ENCODE measurements at places on chromosomes 1 and 21. TPM values are rescaled to one million over a fixed set of nuclear protein-coding genes. Genes with fewer than 3 reads are reported as not detected.

- DNase-seq = no peak
These were observed 118.7 kb downstream of the KCNK2 start for GRCh38 chr1:215201283-215201682.

- DNase-seq = no peak
These were observed 23.9 kb upstream of the EPB41 start for GRCh38 chr1:28890435-28890834.

DNA sequence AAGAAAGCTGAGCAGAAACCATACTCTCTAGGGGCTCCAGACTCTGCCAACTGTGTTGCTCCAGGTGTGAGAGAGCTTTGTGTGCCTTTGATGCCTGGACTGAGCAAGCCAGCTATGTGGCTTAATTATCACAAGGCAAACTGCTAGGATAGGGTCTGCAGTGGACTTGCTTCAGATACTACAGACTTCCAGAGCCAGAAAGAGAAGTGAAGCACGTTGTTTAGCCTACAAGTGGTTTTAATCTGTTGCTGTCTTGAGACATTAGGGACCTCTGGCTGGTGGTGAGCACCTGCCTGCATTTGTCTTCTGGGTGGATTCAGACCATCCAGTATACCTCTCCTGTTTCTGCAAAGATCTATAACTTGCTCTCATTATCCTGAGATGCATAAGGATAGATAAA is 353.4 kb upstream of the PLXNA2 start:
- no peak for DNase-seq

DNA sequence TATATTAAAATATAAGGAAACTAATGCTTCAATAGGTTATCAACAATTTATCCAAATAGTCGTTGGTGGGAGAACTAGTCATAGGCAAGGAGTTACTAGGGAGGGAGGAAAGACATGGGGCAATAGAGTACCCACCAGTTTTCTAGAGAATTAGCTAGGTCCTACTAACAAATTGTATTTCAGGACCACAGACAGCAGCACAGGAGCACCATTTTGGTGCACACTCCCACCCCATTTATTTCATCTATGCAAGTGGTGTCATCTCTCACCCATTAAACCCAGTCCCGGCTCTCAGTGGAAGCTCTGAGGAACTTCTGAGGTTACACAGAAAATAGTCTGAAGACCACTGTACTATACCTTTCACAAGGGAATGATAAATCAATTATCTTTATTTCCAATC is 89.0 kb upstream of the BCAR3 start:
- no peak for DNase-seq

DNA sequence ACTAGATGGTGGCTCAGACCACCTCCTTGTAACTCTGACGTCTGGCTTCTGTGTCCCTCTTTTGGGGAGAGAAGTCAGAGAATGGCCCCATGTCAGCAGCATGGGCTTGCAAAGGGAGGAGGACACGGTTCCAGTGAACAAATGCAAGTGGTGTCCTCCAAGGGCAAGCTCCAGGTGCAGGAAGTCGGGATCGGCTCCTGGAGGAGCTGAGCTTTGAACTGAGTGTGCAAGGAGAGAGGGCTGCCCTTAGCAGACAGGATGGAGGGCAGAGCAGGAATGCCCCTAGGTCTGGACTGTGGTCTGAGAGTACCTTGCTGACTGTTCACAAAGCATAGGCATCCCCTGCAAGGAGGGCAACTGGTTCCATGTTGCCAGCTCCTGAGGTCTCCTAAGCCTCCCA is 17.3 kb downstream of the PKP1 start:
- DNase-seq = no peak

- DNase-seq = no peak
These were observed 5.8 kb downstream of the MAPKAPK2 start for GRCh38 chr1:206690516-206690915.

- no peak for DNase-seq
These were observed 25.5 kb downstream of the RGS7 start for GRCh38 chr1:241331328-241332036.

DNA sequence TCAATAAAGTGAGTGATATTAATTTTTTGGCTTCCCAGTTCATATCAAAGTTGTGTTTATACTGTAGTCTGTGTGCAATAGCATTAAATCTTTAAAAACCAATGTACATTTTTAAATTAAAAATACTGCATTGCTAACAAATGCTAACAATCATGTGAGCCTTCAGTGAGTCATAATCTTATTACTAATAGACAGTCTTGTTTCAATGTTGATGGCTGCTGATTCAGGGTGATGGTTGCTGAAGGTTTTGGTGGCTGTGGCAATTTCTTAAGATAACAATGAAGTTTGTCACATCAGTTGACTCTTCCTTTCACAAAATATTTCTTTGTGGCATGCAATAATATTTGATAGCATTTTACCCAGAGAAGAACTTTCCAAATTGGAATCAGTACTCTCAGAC is 109.0 kb downstream of the ZMYM4 start:
- DNase-seq = no peak

- peak; percentile 18 for DNase-seq
These were observed 206.6 kb downstream of the APP start for GRCh38 chr21:25964015-25964414.

- DNase-seq = no peak
These were observed 106.6 kb downstream of the OMA1 start for GRCh38 chr1:58439946-58440345.

DNA sequence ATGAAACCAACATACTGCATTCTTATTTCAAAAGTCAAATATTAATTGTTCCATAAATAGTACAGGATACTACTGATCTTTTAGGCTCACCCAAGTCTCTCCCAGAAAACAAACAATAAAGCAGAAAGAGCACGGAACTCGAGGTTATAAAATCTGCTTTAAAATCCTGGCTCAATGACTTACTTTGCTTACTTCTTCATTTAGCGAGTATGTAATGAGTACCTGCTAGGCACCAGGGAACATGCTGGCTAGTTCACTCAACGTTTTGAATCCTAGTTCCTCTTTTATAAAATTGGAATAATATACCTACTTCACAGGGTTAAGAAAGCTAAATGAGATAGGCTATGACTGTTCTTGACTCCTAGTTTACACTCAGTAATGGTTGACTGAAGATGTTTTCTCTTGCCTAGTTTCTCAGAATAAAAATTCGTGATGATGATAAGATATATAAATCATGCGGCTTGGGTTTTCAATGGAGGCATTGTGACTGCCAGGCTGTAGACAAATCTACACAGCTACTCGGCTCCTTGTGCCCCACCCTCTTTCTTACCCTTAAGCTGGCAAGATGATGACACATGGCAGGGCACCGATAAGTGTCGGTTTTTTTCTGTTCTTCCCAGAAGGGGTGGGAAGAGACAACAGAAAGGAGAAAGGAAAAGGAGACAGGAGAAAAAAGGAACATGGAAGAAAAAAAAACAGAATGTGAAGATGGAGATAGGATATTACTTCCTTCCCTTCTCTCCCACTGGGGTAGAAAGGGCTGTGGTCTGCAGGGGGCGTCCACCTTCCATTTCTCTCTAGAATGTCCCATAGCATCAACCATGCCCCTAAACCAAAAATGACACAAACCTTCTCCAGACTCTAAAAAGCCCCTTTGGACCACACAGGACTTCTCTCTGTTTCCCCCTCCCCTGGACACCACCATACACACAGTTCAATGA is 507.1 kb downstream of the SMYD3 start:
- DNase-seq = no peak

DNA sequence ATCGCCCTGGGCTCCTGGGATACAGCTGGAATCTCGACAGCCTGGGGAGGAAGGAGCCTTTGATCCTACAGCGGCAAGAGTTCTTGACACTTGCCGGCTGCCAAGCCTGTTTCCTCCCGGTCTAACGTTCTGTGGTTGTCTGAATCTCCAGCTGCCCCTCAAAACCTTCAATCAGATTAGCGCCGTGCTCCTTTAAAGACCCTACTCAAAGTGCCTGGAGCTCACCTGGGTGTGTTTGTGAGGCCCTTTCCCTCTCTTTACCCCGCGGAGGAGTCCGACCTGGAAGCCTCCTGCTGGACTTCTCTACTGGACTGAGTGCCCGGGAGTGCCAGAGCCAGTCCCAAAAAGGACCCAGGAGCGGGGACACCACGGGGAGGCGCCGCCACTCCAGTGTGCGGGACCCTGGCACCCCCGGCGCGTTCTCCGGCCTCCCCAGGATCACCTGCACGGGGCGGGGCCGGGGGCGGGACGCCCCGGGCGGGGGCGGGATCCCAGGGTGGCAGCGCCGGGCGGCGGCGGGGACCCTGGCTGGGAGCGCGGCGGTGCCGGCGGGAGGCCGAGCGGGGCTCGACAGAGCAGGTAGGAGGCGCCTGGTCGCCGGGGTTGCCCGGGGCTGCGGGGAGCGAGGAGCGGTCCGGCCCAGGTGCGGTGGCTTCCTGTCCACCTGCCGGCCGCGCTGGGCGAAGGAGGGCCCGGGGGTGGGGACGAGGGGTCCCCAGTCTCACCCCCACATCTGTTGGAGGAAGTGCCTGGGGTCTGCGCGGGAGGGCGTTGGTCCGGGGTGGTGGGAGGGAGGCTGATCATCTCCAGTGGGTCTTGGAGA is at the start of gene NCMAP:
NCMAP (plus strand) TSS at position 497 of the 823 bp plus-strand sequence. CDS start 39,344 bp downstream, outside the sequence.
- DNase-seq = no peak

DNA sequence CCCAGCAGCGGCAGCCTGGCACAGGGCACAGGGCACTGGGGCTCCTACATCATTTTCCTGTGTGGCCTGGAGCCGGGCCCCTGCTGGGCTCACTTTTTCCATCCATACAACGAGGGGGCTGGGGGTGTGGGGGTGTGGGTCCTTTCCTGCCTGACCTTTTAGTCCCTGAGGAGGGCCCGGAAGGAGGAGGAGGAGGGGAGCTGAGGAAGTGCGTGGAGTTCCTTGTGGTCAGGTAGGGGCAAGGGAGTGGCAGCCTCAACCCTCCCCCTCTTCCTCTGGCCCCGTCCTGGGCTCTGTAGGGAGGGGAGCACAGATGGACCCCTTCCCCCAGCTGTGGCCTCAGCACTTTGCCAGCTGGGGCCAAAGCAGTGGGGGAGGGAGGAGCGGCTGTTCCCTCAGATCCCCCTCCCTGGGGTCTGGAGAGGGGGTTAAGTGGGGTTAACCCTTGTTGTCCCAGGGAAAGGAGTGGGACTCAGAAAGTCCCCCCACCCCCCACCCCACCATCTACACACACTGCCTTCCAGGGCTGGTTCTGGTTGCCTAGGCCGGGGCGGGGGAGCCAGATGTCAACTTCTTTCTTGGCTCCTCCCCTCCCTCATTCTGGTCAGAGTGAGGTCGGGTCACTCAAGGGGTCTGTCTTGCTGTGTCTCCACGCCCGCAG is 5.7 kb downstream of the NTRK1 start:
- DNase-seq = no peak

The LCE1D gene
- not detected for polyA plus RNA-seq

The FAM78B gene
- 1.1 TPM for polyA plus RNA-seq

The AGMAT gene
- 35.6 TPM for polyA plus RNA-seq

The NTMT2 gene
- polyA plus RNA-seq = not detected

The SPRR1B gene
- not detected for polyA plus RNA-seq

The RPF1 gene
- polyA plus RNA-seq = 42.1 TPM

The PRKAA2 gene
- 13.9 TPM for polyA plus RNA-seq

The KIF17 gene
- 5.8 TPM for polyA plus RNA-seq

The ZNF678 gene
- polyA plus RNA-seq = 15.3 TPM

The XCL1 gene
- not detected for polyA plus RNA-seq

The VANGL2 gene
- polyA plus RNA-seq = 35.3 TPM

All from renal cortex interstitium (tissue), 15 donors.